NCI-H510A treated with DMSO at 0.1 percent for 48 hours (cell line): ENCODE measurements at places on chromosomes 11 and 22.

DNA sequence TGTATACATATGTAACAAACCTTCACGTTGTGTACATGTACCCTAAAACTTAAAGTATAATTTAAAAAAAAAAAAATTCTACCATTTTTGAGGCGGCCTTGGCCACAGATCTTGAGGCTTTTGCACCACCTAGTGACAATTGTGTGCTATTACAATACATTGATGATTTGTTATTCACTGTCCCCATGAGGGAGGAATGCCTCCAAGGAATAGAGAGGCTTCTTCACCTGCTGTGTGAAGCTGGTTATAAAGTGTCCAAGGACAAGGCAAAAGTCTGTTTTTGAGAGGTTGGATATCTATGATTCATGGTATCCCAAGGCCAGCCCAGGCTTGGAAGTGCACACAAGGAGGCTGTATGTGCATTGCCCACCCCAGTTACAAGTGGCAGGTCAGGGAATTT, 30.7 kb downstream of the SLC22A25 start:
- no peak for DNase-seq

DNA sequence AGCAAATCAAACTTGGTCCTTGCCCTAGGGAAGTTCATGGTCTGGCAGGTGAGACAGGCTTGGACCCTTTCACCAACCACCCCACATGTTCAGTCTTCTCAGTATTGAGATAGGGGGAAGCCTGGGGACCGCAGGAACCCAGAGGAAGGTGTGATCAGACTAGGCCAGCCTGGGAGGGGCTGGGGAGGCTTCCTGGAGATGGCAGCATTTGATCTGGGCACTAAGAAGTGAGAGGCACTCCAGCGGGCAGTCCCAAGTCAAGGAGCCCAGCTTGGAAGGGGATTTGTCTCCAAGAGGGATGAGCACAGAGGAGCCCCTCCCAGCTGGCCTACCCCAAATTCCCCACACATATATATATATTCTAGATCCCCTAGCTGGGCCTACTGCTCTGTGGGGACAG, 5.4 kb downstream of the LRRC32 start:
- DNase-seq, result no peak

DNA sequence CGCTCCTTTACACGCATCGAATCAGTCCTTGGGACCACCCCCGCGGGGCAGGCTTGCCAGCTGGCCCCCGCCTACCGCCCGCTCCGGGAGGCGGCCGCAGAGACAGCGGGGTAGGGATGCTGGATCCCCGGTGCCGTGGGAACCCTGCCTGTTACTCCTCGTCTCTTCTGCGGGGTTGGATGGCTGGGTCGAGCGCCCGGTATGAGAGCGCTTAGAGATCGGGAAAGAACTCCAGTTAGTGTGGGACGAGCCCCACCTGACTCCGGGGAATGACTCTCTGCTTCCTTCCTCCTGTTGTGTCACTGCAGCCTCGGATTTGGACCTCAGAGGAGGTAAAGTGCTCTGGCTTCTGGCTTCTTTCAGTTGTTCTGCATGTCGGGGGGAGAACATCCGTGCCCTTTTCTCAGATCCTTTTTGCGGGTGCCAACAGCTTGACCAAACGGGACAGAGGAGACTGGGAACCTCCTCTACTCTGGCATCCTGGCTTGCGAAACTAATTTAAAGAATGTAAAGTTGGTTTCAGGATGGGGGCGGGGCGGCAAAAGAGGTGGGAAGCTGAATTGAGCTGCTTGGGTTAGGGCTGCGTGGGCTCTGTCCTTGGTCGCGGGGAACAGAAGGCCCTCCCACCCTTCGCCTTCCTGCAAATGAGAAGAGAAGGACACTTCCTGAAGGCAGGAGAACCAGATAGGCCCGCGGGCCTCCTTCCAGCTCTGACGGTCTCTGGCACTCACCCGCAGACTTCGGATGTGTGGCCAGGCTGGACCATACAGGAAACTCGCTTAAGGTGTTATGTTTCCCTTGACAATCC, 938 bp downstream of the LAYN start:
- DNase-seq, result no peak

- DNase-seq, result no peak
Observed at GRCh38 chr11:132607575-132607974, 924.7 kb downstream of the OPCML start.

DNA sequence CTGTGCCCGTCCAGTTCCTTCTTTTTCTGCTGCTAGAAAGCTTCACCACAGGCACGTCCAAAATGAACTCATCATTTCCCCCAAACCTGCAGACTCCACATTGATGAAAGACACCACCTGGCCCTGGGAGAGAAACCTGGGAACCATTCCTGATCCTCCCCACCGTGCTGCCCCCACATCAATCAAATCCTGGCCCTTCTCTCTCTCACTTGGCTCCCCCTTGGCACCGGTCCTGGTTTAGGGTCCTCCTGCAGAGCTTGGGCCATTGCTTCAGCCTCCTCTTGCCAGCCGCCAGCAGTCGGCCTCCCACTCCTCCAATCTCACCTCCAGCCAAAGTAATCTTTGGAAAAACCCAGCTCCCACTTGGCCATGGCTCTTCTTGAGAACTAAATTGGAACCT, 38.5 kb downstream of the RIBC2 start:
- DNase-seq, result no peak

- peak; percentile 78 for DNase-seq
Observed at GRCh38 chr11:59560290-59560701, 49.0 kb downstream of the OR4D9 start.

GRCh38 chr11:133239575-133239974, 292.7 kb downstream of the OPCML start:
- DNase-seq, result no peak
